ENCODE measurements at places on chromosomes 5 and 9.

GRCh38 chr9:26142201-26142600 is 464.0 kb upstream of the TUSC1 start:
- no peak for DNase-seq

- DNase-seq: no peak
Observed at GRCh38 chr5:171680485-171680884, 105.1 kb upstream of the SMIM23 start.

- DNase-seq: peak; percentile 50
Observed at GRCh38 chr5:56415356-56415765, 182.2 kb upstream of the ANKRD55 start.

DNA sequence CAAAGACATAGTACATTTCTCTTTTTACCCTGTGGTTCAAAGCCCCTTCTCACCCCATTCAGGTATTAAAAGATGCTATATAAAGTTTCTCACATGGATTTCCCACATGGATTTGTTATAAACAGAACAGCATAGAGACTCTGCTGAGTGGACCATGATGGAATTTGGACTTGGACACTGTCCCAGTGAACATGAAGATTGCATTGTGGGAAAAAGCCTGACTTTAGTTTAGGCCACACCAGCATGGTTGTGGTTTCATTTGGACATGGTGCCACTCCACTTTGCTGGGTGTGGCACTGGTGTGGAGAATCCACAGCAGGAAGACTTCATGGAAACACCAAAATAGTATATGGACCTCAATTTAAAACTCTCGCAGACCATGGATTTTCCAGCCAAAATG is 124.6 kb downstream of the ARHGAP26 start:
- no peak for DNase-seq

DNA sequence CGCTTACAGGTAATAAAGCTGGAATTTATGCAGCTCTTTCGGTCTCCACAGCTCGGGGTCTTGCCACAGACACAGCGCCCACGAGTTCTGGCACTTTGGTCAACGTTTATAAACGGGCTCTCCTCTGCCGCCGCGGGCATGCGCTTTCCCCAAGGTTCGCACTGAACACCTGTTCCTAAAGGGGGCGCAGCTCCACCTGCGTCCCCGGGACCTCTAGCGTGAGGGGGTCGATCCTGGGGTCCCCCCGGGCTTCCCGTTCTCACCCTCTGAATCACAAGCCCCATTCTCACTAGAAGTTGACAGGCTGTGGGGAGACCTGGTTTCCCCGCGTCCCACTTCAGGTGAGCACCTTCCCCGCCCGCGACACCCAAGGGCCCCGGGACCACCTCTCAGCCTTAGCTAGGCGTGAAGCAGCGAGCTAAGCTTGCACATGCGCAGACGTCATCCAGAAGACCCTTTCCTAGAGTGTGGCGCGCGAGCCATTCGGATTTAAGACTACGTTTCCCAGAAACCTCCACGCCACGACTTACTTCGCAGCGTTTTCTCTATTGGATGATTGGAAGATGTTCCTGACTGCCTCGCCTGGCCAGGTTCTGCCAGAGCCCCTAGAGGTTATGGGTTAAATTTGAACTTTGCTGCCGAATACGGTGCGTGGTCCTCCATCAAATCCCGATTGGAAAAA is 21.3 kb upstream of the ZNF782 start:
- peak; percentile 58 for DNase-seq

DNA sequence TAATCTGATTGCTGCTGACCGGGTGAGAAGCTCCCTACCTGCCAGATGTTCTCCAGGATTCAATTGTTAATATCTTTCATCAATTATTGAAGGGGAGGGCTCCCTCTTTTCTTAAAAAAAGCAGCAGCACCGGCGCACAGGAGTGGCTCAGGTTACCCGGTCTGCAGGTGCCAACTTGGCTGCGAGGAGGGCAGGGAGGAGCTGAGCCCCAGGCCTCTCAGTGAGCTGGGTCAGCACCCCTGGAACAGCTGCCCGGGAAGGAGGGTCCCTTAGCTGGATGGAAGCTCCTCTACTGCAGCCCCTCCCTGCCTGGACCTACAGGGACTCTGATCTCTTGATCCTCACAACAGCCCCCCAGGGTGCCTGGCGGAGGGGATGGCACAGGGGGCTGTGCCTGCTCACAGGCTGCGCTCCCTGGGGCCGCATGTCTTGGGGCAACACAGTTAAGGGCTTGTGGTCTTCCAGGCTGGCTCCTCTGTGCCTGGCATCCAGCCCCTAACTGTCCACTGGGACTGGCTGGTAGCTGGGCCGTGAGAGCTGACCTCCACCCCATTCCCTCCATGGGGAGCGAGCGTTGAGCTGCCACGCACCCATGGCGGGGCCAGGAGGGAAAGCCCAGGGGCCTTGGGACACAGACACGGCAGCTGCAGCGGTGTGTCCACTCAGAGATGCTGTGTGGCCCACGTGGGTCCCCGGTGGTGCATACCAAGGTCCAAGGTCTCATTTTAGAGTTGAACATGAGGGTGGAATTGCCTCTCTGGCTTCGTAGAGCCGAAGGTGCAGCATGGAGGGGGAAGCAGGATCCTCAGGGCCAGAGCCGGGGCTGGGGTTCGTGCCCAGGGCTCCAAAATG is 28.6 kb upstream of the TMEM250 start:
- no peak for DNase-seq

- no peak for DNase-seq
Observed at GRCh38 chr5:124746916-124747790, 714 bp upstream of the ZNF608 start.

- no peak for DNase-seq
Observed at GRCh38 chr9:82882138-82882537, 180.8 kb downstream of the RASEF start.

- DNase-seq: no peak
Observed at GRCh38 chr5:33205727-33206410, 234.9 kb upstream of the TARS1 start.

DNA sequence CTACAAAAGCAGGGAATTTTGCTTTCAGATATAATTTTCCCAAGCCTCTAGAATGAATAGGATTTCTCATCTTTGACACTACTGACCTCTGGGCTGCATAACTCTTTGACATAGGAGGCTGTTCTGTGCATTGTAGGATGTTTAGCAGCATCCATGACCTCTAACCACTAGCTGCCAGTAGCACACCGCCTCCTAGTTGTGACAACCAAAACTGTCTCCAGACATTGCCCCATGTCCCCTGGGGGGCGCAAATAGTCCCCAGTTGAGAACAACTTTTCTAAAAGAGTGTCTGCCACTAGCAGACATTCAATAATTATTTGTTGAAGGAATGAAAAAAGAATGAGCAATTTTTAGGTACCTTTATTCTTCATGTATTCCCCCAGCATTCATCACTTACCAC is 51.8 kb downstream of the POU4F3 start:
- no peak for DNase-seq

DNA sequence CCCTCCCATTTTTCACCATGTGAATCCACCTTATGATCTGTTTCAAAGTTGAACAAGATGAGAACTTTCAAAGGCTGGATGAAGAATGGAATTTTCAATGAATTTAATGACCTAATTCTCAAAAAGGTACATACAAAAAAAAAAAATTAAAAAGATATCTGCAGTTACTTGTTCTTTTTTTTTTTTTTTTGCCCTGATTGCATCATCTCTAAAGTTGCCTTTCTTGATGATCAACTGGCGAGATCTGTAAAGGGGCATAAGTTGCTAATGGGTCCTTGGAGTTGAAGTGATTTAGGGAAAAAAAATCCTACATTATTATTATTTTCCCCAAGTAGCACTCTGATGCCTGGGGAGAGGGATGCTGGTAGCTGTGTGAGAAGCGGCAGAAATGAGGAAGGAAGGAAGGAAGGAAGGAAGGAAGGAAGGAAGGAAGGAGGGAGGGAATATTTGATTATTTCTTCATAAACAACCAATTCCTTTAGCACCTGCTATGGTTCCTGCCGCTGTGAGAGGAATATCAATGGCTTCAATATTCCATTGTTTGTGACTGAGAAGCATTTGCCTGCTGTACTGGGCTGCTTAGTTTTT is 48.8 kb upstream of the CD180 start:
- no peak for DNase-seq

GRCh38 chr9:89442981-89443814 is 54.7 kb downstream of the SEMA4D start:
- DNase-seq: no peak

GRCh38 chr5:88393716-88394535 is 125.3 kb upstream of the TMEM161B start:
- DNase-seq: no peak

DNA sequence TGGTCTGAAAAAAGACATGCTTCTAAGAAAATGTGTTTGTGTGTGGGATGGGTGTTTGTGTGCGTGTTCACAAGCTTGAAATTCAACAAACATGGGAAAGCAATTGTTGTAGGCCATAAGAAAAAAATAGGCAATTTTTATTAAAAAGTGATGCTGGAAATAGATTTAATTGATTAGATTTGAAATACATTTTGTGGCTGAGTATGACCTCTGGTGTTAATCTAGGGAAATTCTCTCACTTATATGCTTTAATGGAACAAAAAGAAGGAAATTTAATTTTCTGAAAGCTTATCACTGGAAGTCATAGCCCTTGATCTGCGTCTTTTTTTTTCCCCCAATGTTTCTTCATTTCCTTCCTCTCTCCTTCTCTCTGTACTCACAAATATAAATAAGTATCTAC is 3.5 kb upstream of the KCNN2 start:
- no peak for DNase-seq

GRCh38 chr9:90331826-90332575 is 310.6 kb downstream of the DIRAS2 start:
- DNase-seq: no peak

GRCh38 chr9:93268551-93269314 is 84.8 kb downstream of the WNK2 start:
- peak; percentile 5 for DNase-seq

DNA sequence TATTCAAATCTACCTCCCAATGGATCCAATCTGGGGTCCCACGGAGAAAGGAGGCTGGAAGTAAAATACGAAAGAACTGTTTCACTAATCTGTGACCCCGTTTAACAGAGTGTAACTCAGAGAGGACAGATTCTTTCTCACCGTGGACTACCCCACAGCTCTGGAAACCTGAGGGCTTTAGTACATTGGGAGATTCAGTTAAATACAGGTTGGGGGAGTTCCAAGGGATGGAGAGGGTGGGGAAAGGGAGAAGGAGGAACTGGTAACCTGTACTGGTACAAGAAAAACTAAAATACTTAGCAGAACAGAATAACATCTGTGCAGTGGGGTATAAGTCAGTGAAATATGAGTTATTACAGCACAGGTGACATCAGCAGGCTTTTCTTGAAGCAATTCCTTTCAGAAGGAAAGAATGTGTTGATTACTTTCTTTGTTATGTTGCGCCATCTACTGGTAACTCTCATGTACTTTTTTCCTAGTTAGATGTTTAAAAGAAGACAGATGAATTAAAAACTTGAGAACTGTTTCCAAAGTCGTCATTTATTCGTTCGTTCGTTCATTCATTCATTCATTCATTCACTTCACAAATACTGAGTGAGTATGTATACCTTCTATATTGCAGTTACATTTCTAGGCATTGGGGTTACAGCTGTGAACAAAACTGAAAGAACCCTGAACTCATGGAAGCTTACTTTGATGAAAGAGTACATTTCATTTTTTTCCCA is 30.0 kb upstream of the STOM start:
- DNase-seq: peak; percentile 4

DNA sequence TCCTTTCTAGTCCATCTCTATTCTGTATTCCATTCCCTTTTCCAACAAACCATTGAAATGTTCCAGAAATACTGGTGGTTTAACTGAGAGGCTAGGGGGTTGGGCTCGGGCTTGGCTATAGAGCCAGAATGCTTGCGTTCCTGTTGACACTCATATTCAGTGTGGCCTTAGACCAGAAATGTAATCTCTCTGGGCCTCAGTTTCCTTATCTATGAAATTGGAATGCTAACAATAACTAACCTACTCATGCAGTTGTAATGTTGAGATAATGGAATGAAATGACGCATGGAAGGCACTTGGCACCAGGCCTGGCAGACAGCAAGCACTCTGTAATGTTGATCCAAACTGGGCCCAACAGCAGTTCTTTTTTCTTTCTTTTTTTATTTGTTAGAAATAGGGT is 26.8 kb downstream of the JADE2 start:
- DNase-seq: no peak

- DNase-seq: no peak
Observed at GRCh38 chr5:66828548-66829357, 232.6 kb downstream of the MAST4 start.

DNA sequence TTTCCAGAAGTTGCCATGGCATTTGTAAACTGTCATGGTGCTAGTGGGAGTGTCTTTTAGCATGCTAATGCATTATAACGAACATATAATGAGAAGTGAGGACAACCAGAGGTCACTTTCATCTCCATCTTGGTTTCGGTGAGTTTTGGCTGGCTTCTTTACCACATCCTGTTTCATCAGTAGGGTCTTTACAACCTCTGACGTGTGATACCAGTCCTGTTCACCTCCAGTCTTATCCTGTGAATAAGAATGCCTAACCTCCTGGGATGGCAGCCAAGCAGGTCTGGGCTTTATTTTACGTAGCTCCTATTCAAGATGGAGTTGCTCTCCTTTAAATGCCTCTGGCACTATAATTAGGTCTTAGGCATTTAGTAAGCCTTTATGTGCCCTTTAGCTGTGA is 20.4 kb upstream of the RFK start:
- DNase-seq: no peak

GRCh38 chr9:69601698-69602097 is 70.5 kb downstream of the APBA1 start:
- DNase-seq: no peak

DNA sequence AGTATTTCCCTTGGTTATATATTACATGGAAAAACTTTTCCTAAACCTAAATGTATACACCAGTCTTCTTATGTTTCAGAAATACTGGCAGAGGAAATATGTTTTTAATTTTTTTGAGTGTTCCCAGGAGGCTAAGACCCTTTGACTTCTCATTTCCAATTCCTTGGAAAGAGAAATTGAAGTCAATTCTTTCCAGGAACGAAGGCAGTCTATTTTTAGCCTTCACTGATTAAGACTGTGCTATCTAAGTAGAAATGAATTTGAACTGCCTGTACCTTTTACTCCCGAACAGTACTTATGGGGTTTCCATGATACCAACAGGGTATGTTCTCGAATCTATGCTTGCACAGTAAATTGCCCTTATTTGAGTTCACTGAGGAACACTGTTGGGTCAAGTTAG is 340.3 kb upstream of the CD180 start:
- no peak for DNase-seq

DNA sequence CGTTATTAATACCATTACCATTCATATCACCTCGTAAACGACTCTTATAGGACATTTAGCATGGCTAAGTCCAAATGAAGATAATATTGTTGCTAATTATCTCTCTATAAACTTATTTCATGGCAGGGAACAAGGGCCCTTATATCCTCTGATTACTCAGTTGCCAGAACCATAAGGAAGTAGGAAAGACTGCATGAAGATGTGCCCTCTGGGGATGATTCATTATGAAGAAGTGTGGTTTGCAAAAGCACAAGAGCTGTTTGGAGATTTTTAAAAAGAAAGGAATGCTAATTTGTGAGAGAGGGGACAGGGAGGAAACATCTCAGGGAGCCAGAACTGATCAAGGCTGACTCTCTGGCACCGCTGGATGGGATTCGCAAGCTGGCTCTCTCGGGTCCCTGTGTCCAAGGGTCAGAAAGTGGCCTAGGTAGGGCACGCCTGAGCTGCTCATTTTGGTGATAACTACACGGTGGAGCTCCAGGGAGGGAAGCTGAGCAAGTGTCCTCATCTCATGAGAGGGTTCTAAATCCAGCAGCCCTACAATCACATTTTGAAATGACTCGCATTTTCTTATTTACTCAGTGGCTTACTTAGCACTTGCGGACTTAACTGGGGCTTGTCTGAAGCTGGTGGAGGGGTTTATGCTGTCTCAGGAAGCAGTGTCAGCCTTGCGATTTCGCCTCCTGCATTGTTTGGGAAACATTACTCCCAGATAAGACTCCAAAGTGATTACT is 136.8 kb downstream of the C5orf15 start:
- DNase-seq: no peak

GRCh38 chr9:69076550-69076949 is 41.0 kb downstream of the FXN start:
- DNase-seq: no peak

Data from GM19239 (cell line).